ENCODE measurements at places on chromosomes 2 and 18. TPM values are rescaled to one million over a fixed set of nuclear protein-coding genes. Genes with fewer than 3 reads are reported as not detected.

The ERFE gene
- total RNA-seq, result 0.56 TPM

The CTAGE1 gene
- total RNA-seq, result under 0.01 TPM

The PSMA8 gene
- total RNA-seq, result not detected

The MBD1 gene
- total RNA-seq, result 31.7 TPM

The NFATC1 gene
- 0.36 TPM for total RNA-seq

The RPRM gene
- not detected for total RNA-seq

The MAP2 gene
- 0.28 TPM for total RNA-seq

The CELF4 gene
- total RNA-seq, result not detected

The COL4A4 gene
- 0.28 TPM for total RNA-seq

The OBSL1 gene
- 21.4 TPM for total RNA-seq

The SIGLEC15 gene
- total RNA-seq, result 1.1 TPM

The SERPINB4 gene
- total RNA-seq, result not detected

The SLC40A1 gene
- 5.0 TPM for total RNA-seq

The UGT1A7 gene
- not detected for total RNA-seq

The DSC3 gene
- under 0.01 TPM for total RNA-seq

The CD8B2 gene
- total RNA-seq, result not detected

The RNF152 gene
- 18.9 TPM for total RNA-seq

The DPP10 gene
- total RNA-seq, result not detected

The ANKRD36 gene
- 20.1 TPM for total RNA-seq

The AKAIN1 gene
- not detected for total RNA-seq

The ASB18 gene
- total RNA-seq, result not detected

The GAREM1 gene
- 2.3 TPM for total RNA-seq

The RALB gene
- 53.6 TPM for total RNA-seq

The ODC1 gene
- 204 TPM for total RNA-seq

The DSG1 gene
- not detected for total RNA-seq

The CASP10 gene
- 0.28 TPM for total RNA-seq

The CFAP221 gene
- total RNA-seq, result not detected

The HOXD12 gene
- not detected for total RNA-seq

The FHL2 gene
- 464 TPM for total RNA-seq

Data from IMR-90 (cell line).